ENCODE measurements at places on chromosomes 16 and 17.

GRCh38 chr16:49664221-49665215, 191.4 kb downstream of the ZNF423 start:
- DNase-seq, result no peak

- no peak for DNase-seq
Measured at GRCh38 chr16:50842589-50842988, 100.7 kb downstream of the CYLD start.

GRCh38 chr17:45411348-45412105, 21.1 kb downstream of the ARHGAP27 start:
- DNase-seq, result no peak

GRCh38 chr16:53737552-53737951, 33.6 kb downstream of the FTO start:
- no peak for DNase-seq

- no peak for DNase-seq
Measured at GRCh38 chr17:36920032-36921005, 17.0 kb upstream of the LHX1 start.

GRCh38 chr16:47719713-47720112, 258.6 kb downstream of the PHKB start:
- DNase-seq, result no peak

- no peak for DNase-seq
Measured at GRCh38 chr16:72203401-72203800, 31.4 kb upstream of the PMFBP1 start.

- peak; percentile 2 for DNase-seq
Measured at GRCh38 chr17:57004944-57005579, 27.1 kb downstream of the SCPEP1 start.

GRCh38 chr17:43890240-43890639, 17.1 kb downstream of the MPP2 start:
- no peak for DNase-seq

DNA sequence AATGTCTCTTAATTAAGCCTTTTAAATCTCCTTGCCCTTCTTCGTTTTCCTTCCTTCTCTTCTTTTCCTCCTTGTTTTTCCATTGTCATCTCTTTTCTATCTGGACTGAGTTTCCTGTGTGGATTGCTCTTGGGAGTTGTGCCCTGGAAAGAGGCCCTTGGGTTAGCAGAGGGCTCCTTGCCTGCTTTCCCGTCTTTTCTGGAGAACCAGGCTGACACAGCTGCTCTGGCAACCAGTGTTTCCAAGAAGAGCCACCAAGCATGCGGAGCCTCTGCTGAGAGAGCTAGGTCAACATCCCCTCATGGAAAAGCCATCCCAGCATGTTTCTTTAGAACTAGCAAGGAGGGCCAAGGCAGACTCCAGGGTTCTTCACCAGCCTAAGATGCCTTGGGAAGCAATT, 75.4 kb downstream of the HLF start:
- DNase-seq, result no peak

GRCh38 chr17:51261024-51261963, 948 bp downstream of the UTP18 start:
- peak; percentile 71 for DNase-seq

DNA sequence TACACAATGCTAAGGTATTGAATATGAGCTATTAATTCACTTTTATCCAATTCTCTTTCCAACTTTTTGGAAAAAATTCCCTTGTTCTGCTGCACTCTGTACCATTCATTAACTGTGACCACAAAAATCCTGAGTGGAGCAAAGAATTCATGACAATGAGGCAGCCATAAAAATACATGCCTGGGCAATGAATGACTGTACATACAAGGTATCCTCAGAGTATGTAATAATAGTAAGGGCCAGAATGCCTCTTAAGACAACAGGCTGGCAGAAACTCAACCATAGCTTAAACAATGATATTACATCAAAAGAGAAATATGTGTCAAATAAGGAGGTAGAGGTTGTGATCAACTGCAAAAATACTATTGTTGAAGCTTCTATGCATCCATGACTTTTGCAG, 74.7 kb upstream of the CA10 start:
- no peak for DNase-seq

DNA sequence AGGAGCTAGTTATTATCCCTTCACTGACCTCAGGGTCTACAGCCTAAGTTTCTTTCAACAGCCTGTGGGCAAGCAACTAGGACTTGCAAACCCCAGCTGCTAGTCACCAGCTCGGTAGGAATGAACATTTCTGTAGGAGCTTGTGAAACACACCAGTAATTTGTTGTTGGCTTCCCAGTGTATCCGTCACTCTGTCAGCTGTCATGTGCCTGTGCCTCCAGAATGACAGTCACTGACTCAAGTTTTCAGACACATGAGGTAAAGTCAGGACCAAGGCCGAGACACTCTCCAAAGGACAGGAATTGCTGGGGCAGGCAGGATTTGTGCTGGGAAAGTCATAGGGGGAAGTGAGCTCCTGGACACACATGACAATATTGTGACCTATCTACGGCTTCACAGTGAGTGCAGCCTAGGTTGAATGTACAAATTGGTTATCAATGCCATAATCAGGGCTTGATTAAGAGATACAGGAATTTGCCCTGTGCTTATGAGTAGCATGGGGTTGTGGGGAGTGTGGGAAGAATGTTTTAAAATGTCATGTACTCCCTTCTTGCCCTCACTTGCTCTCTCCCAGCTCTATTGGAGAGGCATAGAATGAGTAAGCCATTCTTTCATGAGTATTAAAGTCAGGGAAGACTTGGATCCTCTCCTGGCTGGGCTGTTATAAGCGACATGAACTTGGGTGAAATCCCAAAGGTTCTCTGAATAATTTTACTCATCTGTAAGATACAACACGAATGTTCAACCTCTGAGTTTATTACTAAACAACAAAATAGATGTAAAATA, 391.4 kb downstream of the UTP18 start:
- DNase-seq, result no peak

- DNase-seq, result no peak
Measured at GRCh38 chr16:881219-882097, 80.9 kb upstream of the GNG13 start.

DNA sequence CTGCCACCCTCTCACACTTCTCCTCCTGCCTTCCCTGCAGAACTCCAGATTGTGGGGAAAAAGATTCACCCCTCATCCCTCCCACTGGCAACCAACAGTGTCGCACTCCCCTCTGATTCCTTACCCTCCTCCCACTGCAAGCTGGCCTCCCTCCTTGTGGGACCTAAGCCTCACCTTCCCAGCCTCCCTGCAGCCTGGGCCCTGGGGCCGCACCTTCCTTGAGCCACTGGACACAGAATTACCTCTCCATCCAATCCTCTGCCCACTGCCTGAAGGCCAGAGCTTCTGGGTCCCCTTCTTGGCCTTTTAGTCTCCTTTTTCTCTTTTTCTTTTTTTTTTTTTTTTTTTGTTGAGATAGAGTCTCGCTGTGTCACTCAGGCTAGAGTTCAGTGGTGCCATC, 33.9 kb downstream of the NGFR start:
- DNase-seq, result no peak

DNA sequence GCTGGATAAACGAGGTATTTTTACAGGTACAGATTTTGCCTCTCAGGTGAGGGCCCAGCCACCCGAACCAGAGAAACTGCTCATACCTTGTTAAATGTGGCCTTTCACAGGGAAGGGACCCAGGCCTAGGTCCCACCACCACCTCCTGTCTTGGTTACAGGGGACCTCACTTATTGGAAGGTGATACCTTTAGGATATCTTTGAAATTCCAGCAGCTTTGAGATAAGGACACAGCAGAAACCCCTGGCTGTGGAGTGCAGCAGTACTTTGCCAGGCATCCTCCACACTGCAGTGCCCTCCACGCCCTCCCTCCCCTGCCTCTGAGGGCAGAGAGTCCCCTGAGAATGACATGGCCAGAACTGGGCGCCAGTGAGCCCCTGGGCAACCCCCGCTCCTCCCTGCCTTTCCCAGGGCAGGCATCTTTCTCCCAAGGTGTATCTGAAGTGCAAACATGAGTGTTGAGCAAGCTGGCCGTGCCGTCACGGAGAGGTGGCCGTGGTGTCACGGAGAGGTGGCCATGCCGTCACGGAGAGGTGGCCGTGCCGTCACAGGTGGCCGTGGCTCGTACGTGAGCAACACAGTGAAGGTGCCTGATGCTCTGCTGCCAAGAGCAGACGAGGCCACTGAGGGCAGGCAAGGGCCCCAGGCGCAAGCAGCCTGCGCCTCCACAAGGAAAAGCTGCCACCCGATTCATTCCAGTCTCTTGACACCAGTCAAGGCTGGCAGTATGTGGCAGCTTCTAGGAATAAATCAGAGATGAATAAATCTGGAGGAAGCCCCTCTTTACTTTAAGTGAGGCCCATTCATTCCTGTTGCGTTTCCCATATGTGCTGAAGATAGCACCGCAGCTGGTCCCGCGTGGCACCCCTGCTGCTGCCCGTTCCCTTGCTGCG, 134.5 kb upstream of the CHMP6 start:
- DNase-seq, result no peak

- DNase-seq, result no peak
Measured at GRCh38 chr16:86101897-86102157, 202.9 kb downstream of the IRF8 start.

- no peak for DNase-seq
Measured at GRCh38 chr16:5465714-5466113, 368.1 kb upstream of the EEF2KMT start.

GRCh38 chr17:40309031-40309948, at the start of gene RARA:
TSS of gene RARA (plus strand) at chr17:40309180. CDS start at chr17:40331219, 22,039 bp downstream.
- peak; percentile 33 for DNase-seq

- no peak for DNase-seq
Measured at GRCh38 chr17:1362964-1363363, 37.1 kb downstream of the YWHAE start.

- DNase-seq, result no peak
Measured at GRCh38 chr17:80703142-80703478, 158.5 kb downstream of the RPTOR start.

GRCh38 chr16:15415511-15415985, 18.8 kb upstream of the BMERB1 start:
- no peak for DNase-seq

- no peak for DNase-seq
Measured at GRCh38 chr17:56577190-56577842, 16.2 kb upstream of the NOG start.

GRCh38 chr16:78761427-78761826, 662.0 kb downstream of the WWOX start:
- DNase-seq, result no peak

DNA sequence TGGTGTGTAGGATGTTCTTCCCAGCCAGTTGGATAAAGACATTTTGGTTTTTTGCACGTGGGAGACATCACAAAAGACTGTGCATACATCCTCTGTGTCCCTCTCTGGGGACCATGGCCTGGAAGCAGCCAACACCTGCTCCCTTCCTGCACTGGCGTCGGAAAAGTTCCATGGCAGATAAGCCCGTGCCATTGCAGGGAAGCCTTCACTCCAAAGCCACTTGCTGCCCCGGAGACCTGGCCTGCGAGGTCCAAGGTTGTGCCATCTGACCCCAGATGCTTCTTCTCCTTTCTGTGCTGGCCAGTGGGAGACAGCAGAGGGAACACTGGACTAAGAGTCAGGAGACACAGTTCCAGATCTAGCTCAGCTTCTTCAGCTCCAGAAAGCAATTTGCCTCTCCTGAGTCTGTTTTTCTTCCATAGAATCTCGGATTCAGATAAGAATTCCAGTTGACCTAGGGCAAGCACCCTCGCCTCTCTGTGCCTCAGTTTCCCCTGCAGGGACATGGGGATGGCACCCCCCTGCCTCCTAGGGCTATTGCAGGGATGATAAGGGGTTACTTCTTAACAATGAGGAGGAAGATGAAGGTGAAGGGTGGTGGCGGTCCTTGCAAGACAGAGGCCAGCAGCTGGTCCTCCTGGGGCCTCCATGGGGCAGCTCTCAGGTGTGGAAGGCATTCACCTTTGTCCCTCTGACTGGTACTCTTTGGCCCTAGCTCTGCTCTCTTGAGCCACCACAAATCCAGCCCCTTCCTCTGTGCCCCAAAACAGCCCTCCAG, 134.2 kb downstream of the CMIP start:
- no peak for DNase-seq

- DNase-seq, result no peak
Measured at GRCh38 chr16:27229891-27230470, 26.7 kb downstream of the KDM8 start.

DNA sequence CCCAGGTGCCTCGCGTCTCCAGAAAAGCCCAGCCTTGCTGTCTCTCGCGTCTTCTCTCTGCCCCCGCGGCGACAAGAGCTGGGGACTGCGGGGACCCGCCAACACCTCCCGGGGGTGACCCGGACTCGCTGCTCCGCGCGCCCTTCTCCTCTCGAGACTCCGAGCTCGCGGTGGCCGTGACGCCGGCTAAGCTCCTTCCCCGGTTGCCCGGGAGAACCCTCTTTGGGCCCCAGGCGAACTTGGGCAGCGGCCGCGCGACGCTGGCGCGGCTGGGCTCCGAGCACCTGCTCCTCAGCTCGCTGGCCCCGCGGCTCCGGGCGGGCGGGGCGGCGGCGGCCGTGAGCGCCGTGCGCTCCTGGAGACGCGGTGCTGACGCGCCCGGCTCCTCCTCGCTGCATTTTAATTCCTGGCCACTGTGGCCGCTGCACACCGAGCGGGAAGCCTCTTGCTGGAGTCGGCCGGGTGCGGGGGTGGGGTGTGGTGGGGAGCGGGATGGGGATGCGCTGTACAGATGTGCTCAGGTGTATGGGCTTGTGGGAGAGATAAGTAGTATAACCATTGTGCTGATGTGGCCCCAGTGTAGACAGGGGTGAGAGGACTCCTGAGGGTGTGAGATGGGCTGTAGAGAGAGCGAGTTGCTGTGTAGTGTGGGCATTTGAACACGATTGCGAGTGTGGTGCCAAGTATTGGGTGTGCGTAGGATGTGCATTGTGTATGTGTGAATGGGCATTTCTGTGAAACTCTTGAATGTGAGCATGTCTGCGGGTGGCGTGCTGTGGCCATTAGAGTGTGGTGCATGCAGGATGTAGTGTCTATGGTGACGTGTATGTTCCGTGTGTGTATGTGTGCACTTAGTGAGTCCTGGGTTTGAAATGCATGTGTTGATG, at the start of gene ASIC2:
Gene ASIC2, minus strand, starts transcription at position 315 of the 887 bp plus-strand sequence.
- no peak for DNase-seq

GRCh38 chr17:34015253-34015652, 239.8 kb upstream of the CCL2 start:
- no peak for DNase-seq
